ENCODE measurements at places on chromosomes 4 and X. TPM values are rescaled to one million over a fixed set of nuclear protein-coding genes. Genes with fewer than 3 reads are reported as not detected.

DNA sequence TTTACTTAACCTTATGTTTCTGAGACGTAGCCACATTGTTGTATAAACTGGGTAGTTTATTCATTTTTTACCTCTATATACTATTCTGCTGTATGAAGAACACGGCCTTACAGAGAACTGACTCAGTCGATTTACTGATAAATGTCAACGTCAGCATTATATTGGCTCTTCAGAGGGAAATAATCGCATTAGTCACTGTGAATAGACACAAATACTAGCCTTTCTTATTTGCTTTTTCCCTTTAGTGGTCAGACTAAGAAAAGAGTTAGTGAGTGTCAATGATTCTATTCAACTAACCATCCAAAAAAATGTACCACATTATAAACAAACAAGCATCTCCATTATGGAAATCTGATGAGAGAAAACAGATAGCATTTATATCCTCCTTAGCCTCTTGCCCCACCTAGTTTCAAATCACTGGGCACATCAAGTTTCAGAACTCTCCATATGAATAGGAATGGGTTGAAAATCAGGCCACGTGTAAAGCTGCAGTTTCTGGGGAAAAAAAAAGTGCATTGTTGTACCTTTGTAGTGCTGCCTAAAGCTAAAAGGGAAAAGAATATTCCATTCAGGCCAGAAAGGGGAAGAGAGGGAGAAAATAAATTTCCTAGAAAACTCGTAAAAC is 146.7 kb upstream of the VCX3A start:
- no peak for DNase-seq

GRCh38 chr4:125780164-125780563 is 465.4 kb downstream of the FAT4 start:
- DNase-seq = no peak

- no peak for DNase-seq
Observed at GRCh38 chrX:43664708-43665107, 8.6 kb downstream of the MAOA start.

DNA sequence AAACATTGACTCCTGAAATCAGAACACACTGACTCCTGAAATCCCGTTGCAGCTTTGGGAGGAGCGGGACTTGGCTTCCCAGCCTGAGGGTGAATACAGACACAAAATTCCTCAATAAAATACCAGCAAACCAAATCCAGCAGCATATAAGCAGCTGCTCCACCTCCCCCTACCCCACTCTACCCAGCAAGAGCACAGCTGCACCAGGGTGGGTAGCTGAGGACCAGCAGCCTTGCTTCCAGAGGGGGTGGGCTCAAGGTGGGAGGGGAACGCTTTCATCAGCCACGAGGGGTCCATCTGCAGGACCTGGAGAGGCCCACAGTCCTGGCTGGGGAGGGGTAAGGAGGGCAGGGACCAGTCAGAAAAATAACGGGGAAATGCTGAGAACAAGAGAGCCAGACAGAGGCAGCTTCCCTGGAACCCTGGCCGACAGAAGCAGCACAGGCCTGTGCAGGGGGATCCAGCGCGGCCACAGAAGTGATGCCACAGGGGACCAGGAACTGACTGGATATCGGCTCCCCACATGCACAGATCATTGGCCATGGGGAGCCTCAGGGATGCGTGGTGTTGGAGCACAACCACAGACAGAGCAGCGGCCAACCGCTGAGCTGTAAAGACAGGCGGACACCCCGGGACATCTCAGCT is 49.8 kb downstream of the FGFRL1 start:
- DNase-seq = no peak

GRCh38 chrX:71532078-71532752 is 689 bp upstream of the OGT start:
- peak; percentile 56 for DNase-seq

DNA sequence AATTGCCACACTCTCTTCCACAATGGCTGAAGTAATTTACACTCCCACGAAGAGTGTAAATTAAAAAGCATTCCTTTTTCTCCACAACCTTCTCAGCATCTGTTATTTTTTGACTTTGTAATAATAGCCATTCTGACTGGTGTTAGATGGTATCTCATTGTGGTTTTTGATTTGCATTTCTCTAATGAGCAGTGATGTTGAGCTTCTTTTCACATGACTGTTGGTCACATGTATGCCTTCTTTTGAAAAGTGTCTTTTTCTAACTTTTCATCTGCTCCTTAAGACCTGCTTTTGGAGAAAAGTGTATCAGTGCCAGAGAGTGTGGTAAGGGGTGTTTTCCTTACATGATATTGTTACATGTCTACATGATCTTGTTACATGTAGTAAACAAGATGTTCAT is 25.7 kb downstream of the GUCY1A1 start:
- no peak for DNase-seq

DNA sequence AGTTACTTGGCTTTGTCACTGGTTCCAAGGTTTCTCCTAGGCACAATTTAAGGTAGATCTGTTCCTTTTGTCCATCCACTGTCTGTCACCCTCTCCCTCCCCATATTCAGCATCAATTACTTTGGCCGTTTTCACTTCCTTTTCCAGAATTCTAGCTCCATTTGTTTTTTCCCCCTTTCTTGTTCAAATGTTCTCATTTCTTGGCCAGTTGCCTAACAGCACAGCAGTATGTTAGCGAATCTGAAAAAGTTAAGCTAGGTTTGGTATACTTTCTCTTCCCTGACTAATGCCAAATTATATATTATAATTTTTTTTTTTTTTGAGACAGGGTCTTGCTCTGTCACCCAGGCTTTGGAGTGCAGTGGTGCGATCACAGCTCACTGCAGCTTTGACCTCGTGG is 409.1 kb upstream of the TEX13C start:
- DNase-seq = no peak

- no peak for DNase-seq
Observed at GRCh38 chr4:75698162-75698962, 25.2 kb upstream of the G3BP2 start.

- DNase-seq = no peak
Observed at GRCh38 chr4:74501579-74501978, 56.6 kb downstream of the AREG start.

DNA sequence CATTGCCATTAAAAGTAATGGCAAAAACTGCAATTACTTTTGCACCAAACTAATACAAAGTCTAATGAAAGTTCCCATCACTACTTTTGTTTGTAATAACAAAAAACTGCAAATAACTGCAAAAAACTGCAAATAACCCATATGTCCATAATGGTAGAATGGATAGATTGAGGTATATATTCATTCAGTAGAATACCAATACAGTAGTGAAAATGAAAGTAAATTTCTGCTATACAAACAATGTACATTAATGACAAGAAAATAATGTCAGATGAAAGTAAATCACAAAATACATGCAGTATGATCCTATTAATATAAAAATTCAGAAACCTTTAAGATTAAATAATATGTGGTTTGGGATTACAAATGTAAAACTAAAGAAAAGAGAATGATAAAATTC is 41.3 kb upstream of the CEP135 start:
- no peak for DNase-seq

- no peak for DNase-seq
Observed at GRCh38 chrX:46994096-46994495, 81.9 kb downstream of the JADE3 start.

DNA sequence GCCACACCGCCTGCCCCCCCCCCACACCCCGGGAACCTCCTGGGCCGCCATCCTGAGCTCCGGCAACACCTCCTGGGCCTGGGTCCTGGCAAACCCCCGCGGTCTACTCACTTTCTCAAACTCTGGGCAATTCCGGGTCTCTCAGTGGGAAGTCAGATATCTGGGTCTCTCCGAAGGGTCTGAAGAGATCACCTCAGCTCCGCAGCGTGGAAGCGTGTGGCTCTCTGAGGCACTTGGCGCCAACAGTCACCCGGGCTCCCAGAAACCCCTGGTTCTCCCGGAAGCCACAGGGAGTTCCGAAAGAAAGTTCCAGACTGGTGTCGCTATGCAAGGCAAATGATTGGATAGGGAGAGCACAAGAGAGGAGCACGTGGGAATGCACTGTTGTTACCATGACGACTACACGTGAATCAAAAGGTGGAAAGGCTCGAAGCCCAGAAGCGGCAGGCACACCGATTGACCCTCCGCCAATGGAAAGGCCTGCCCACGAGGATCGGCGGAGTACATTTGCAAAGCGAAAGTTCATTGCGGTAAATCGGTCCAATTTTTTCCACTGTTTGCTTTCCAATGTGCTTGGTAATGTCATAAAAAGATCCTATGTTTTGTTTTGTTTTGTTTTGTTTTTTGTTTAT is at the start of gene PNMA6E:
PNMA6E (minus strand) TSS at position 218 of the 632 bp plus-strand sequence. CDS start 2,501 bp downstream, outside the sequence.
- no peak for DNase-seq

DNA sequence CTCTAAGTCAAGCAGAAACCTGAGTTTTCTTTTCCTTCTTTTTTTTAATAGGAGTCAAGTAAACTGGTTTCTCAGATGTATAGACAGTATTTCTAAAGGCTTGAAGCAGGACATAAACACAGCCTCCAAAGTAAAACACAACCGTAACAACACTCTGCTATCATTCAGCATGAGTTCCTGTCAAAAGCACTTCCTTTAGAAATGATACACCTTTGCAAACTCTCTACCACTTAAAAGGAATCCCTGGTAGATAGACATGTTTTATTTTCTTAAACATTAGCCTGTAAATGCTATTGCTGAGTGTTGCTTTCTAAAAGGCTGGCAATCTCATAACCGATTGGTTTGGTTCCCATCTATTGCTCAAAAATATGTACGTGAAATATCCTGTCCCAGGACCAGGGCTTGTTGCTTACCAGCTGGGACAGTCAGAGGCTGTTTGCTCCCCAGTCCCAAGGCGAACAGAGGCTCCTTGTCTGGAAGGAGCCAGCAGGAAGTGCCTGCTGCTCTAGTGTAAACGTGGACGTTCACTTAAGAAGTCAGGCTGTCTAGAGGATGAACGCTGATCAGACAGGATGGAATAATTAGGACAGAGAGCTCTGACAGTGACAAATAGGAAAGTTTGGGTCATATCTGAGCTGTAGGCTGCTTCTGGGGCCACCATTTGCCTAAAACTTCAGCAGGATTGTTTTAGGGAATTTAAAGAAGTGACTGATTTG is 173.9 kb upstream of the KLF3 start:
- DNase-seq = no peak

DNA sequence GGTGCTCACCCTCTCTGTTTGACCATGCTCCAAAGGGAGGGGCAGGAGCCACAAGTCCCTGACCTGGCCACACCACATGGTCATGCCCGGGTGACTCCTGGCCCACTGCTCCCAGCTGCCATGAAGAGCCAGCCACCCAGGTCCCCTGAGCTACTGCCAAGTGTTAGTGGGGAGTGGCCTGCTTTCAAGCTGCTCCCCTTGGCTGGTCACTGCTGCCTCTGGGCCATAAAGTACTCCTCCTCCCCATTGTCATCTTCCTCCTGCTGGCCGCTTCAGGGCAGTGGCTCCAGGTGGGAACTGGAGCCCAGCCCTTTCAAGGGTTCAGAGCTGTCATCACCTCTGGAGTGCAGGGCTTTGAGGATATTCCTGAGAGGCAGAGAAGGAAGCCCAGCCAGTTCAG is 27.3 kb upstream of the RBBP7 start:
- no peak for DNase-seq

GRCh38 chr4:15649914-15650545 is 5.1 kb downstream of the FBXL5 start:
- DNase-seq = peak; percentile 60

DNA sequence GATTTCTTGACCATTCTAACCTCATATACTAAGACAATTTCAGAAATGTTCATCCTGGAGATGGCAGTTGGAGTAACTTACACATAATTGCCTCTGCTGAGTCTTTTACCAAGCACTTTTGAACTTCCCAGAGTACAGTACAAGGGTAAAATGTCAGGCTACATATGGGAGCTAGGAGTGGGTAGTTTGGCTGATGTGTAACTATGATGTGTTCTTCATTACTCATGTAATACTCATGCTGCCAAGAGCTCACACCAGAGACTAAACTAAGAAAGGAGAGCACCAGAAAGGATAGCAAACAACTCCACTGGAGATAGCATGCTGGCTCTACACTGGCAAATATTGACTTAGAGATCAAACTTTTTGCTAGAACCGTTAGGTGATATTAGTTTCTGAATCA is 194.0 kb downstream of the PDGFRA start:
- no peak for DNase-seq

- no peak for DNase-seq
Observed at GRCh38 chrX:85964744-85965143, 82.6 kb downstream of the CHM start.

- DNase-seq = no peak
Observed at GRCh38 chrX:63327788-63328187, 23.3 kb downstream of the SPIN4 start.

DNA sequence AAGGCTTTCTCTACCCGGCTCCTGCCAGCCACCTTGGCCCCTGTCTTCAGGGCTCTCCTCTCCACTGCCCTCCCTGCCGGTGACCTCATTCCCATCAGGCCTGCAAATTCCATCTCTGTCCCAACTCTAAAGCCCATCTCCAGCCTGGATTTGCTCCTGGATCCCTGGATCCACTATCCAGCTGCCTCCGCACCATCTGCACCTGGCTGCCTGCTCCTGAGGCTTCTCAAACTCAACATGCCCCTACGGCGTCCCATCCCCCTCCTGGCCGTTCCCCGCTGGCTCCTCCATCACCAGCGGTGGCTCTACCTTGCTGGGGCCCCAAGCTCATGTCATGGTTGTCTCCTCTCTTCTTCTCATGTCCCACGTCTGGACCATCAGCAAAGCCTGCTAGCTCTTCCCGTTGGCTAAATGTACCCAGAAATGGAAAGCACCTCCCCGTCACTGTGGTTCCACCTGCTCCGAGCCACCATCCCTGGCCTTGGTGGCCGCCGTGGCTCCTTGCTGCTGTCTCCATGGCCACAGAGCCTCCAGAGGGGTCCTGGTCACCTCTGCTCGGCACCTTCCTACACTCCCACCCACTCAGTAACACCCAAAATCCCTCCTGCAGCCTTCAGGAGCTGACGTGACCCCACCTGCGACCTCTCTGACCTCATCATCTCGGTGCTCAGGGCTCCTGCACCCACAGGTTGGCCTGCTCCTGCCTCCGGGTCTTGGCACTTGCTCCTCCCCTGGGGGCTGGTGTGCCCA is 58.5 kb downstream of the ADRA2C start:
- no peak for DNase-seq

Gene TEC
- total RNA-seq = 1.3 TPM

Gene ADH7
- not detected for total RNA-seq

Gene POU3F4
- not detected for total RNA-seq

Gene GABRE
- not detected for total RNA-seq

Gene RRH
- not detected for total RNA-seq

Gene GAGE2A
- total RNA-seq = not detected

Gene TMPRSS11F
- not detected for total RNA-seq
